ENCODE measurements at places on chromosomes 6 and 20.

GRCh38 chr6:28771401-28772267 is 152.2 kb downstream of the TRIM27 start:
- peak; percentile 66 for DNase-seq

DNA sequence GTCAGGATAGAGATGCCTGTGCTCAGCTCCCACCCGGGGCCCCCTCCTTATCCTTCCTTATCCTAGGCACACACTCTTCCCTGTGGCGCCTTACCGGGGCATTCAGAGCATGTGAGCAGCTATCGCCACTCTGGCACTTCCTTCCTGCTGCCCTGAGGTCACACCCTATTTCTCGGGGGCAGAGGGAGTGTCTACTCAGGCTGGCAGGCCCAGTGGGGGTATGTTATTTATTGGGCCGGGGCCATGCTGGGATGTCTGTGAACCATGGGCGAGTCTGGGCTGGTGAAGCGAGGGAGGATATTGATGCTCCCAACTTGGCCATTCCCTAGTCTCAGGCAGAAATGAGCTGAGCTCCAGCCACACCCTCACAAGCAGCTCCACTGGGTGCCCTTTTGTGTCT is 3.9 kb upstream of the LY6G6D start:
- DNase-seq, result peak; percentile 50

GRCh38 chr20:14232650-14233049 is 104.8 kb downstream of the FLRT3 start:
- DNase-seq, result no peak

DNA sequence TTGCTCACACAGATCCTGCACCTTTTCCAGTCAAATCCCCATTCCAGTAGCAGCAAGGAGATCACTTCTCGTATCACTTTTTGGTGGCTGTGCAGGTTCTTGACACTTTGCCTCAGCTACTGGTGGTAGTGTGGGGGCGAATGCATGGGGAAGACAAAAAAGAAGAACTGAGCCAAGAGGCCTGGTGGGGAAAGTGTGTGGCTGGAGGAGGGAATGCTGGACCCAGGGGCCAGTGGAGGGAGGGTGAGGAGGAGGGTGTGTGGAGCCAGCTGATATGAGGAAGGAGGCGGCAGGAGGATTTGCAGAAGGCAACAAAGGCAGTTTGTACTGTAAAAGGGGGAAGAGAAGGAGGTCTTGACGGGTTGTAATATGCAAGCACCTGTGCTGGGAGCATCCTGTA is 15.7 kb upstream of the HLA-C start:
- DNase-seq, result no peak

DNA sequence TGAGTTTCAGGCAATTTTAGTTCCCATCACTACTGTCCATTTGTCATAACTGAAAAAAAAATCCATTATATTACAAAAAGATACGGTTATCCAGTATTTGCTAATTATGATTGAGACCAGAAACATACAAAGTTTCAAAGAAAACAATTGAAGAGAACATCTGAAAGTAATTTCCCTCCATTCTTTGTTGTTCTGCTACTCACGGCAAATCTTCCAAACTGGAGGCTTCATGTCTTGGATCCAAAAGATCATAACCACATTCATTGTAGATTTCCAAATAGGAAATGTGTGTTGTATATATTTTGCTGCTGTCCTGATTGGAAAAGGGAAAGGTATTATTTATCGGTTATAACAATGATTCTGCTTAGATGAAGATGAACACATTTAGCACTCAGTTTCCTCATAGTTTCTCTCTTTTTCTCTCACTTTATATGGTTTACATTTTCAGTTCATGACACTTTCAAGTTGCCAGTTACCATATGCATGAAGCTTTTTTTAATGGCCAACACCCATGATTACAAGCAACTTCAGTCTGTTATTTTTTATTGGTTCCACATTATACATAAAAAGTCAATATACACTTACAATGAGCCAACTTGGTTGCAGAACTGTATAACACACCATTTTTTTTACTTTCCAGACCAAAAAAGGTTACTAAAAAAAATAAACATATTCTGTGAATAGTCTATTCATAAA is 90.4 kb downstream of the KIF6 start:
- no peak for DNase-seq

DNA sequence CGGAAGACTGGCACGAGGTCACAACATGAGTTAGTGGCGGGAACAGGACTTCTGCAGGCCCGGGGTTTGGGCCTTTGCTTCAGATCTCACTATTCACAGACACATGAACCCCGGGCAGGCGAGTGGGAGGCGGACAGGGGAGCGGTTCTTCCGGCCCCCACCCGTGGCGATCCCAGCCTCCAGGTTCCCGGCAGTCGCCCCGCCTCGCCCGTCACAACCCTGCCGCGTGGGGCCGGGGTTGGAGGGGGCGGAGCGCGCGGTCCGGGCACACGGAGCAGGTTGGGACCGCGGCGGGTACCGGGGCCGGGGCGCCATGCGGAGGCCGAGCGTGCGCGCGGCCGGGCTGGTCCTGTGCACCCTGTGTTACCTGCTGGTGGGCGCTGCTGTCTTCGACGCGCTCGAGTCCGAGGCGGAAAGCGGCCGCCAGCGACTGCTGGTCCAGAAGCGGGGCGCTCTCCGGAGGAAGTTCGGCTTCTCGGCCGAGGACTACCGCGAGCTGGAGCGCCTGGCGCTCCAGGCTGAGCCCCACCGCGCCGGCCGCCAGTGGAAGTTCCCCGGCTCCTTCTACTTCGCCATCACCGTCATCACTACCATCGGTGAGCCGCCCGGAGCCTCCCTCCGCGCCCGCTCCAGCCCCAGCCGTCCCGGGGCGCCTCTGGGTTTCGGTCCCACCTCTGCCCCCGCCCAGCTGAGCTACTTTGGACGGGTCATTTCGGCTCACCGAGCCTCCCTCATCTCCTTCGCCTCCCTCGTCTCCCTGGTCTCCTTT is at the start of gene KCNK15:
KCNK15 (plus strand) TSS at position 268 of the 769 bp plus-strand sequence; CDS start at position 314, 46 bp downstream.
- DNase-seq, result peak; percentile 74

DNA sequence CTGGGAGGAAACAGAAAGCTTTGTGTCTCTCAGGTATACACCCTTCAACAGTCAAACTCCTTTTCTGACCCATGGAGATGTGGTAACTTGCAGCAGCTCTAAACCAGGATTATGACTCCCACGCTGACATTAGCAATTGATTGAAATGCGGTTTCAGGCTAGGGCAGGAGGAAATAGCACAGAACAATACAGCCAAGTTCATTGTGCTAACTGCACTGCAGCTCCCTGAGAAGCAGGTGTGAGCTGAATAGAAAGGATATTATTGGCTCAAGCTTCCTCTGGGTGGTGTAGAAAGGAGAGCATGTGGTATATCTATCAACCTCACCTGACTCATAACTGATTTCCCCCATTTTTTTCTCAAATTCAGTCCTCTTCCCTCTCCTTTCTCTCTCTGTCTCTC is 612.3 kb upstream of the BTBD3 start:
- DNase-seq, result no peak

- DNase-seq, result no peak
Measured at GRCh38 chr20:33944914-33945313, 48.8 kb upstream of the RALY start.

DNA sequence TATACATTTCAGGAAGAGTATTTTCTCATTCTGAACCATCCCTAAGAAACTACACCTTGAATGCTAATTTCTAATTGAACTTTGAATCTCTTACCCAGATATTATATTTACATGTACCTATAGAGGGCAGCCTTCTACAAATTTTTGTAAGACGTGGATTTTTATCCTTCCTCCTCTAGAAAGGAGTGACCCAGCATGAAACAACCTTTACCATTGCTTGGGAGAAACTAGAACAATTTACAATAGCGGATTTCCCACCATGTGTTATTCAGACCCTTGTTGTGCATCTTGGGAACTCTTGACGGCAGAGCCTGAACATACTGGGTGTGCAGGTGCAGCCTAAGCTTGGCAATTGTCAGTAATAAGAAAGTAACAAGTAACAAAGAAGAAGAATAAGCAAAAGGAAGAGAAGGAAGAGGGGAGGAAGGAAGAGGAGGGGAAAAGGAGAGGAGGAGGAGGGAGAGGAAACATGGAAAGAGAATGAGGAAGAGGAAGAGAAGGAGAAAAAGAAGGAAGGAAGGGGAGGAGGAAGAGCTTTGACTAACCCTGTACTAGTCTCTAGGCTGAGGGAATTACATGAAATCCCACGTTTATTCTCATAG is 10.8 kb upstream of the TAAR1 start:
- no peak for DNase-seq

- peak; percentile 16 for DNase-seq
Measured at GRCh38 chr6:161618831-161619454, 345.1 kb upstream of the AGPAT4 start.

- DNase-seq, result no peak
Measured at GRCh38 chr6:36691011-36691410, 6.6 kb upstream of the RAB44 start.

DNA sequence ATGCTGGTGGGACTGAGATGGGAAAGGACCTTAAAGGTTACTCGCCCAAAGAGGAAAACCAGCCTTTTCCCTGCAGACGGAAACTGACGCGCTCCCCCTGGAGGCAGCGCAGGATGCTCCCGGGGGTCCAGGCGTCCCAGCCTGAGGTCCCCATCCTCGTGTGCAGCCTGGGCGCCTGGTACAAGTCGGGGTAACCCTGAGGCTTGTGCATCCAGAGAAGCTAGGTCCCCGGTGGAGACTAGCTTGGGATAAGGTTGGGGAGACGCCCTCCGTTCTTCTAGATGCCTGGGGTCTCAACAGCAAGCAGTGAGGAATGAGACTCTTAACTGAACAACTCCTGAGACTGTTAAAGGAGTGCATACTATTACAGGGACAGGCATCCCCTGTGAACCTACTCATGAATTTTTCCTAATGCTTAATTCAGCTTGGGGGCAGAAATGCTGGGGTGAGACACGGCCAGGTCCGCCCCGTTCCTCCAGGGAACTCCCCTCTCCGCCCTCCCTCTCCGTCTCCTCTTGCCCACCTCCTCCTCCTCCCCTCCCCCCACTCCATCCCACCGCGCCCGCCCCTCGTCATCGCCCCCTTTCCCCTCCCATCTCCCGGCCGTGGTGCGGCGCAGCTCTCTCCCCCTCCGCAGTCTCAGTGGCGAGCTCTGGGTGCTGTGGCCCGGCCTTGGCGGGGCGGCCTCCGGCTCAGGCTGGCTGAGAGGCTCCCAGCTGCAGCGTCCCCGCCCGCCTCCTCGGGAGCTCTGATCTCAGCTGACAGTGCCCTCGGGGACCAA is at the start of gene PRSS35:
PRSS35 (plus strand) TSS at position 634 of the 781 bp plus-strand sequence. CDS start 10,908 bp downstream, outside the sequence.
- DNase-seq, result peak; percentile 29

- no peak for DNase-seq
Measured at GRCh38 chr6:131368198-131368911, 204.7 kb upstream of the ARG1 start.

- no peak for DNase-seq
Measured at GRCh38 chr20:41782730-41783406, 164.7 kb upstream of the CHD6 start.

GRCh38 chr6:15399641-15400470 is 154.0 kb downstream of the JARID2 start:
- DNase-seq, result peak; percentile 91

GRCh38 chr6:10603219-10603618 is 82.1 kb downstream of the GCNT2 start:
- DNase-seq, result no peak

DNA sequence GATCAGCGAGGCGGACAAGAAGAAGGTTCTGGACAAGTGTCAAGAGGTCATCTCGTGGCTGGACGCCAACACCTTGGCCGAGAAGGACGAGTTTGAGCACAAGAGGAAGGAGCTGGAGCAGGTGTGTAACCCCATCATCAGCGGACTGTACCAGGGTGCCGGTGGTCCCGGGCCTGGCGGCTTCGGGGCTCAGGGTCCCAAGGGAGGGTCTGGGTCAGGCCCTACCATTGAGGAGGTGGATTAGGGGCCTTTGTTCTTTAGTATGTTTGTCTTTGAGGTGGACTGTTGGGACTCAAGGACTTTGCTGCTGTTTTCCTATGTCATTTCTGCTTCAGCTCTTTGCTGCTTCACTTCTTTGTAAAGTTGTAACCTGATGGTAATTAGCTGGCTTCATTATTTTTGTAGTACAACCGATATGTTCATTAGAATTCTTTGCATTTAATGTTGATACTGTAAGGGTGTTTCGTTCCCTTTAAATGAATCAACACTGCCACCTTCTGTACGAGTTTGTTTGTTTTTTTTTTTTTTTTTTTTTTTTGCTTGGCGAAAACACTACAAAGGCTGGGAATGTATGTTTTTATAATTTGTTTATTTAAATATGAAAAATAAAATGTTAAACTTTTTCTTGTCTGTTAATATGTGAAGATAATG is 2.2 kb downstream of the HSPA1B start:
- peak; percentile 51 for DNase-seq

DNA sequence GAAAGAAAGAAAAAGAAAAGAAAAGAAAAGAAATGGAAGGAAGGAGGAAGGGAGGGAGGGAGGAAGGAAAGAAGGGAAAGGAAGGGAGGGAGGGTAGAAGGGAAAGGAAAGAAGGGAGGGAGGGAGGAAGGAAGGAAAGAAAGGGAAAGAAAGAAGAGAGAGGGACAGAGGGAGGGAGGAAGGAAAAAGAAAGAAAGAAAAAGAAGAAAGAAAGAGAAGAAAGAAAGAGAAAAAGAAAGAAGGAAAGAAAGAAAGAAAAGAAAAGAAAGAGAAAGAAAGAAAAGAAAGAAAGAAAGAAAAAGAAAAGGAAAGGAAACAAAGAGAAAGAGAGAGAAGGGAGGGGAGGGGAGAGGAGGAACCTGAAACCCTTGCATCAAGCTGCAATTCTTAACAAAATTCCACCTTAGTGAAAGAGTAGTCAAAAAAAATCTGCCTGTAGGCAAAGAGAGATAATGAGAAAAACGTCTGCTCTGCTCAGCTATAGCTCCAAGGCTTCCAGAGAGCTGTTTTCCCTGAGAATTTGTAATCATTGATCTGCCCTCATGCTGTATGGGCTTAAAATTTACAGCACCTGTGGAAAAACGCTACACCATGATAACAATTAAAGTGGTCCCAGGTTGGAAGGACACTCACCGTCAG is 16.7 kb upstream of the MYCT1 start:
- DNase-seq, result no peak

GRCh38 chr6:80793411-80793810 is 686.9 kb downstream of the BCKDHB start:
- DNase-seq, result no peak

GRCh38 chr6:161836643-161837448 is 563.0 kb upstream of the AGPAT4 start:
- DNase-seq, result no peak

Data from K562 (cell line).